ENCODE measurements at places on chromosomes 1 and 21.

GRCh38 chr1:232988572-232989040, 38.2 kb downstream of the NTPCR start:
- no peak for DNase-seq

GRCh38 chr1:48674641-48675040, 102.0 kb downstream of the BEND5 start:
- DNase-seq, result no peak

- no peak for DNase-seq
Observed at GRCh38 chr1:17544776-17545350, 5.4 kb downstream of the ARHGEF10L start.

GRCh38 chr21:35170244-35170643, 121.1 kb upstream of the RUNX1 start:
- DNase-seq, result no peak

GRCh38 chr1:48219803-48220202, 2.7 kb upstream of the SLC5A9 start:
- DNase-seq, result no peak
